IMR-90 (cell line): ENCODE measurements at places on chromosomes 3 and 15. TPM values are rescaled to one million over a fixed set of nuclear protein-coding genes. Genes with fewer than 3 reads are reported as not detected.

- DNase-seq = no peak
These were observed 291.0 kb upstream of the PPP2R3A start for GRCh38 chr3:135674508-135674907.

DNA sequence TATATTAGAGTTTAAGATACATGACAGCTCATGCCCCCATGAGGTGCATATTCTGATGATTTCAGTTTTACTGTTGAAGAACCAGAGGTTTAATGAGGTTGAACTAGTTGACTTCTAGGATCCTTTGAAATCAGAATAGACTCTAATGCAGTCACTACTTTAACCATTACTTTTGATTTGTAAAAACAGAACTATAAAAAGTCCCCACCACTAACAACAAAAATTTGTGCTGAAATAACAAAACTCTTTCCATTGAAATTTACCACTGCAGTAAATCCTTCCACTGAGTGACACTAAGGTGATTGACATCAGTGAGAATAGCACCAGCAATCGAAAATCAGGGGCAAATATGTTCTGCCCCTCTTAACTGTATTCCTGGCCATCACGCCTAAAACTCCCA, 214.1 kb downstream of the SHQ1 start:
- DNase-seq = no peak

GRCh38 chr3:192901435-192901834, 16.2 kb downstream of the MB21D2 start:
- DNase-seq = peak; percentile 98

- no peak for DNase-seq
These were observed 19.8 kb upstream of the TNFSF10 start for GRCh38 chr3:172542999-172543398.

The LRRC2 gene
- 2.5 and 2.9 TPM in 2 replicates for polyA plus RNA-seq

The CD86 gene
- not detected in 2 replicates for polyA plus RNA-seq

The GALNT15 gene
- 11.0 and 12.8 TPM in 2 replicates for polyA plus RNA-seq

The RNU6-1 gene
- polyA plus RNA-seq = not detected in 2 replicates
